ENCODE measurements at places on chromosomes 5 and 9.

DNA sequence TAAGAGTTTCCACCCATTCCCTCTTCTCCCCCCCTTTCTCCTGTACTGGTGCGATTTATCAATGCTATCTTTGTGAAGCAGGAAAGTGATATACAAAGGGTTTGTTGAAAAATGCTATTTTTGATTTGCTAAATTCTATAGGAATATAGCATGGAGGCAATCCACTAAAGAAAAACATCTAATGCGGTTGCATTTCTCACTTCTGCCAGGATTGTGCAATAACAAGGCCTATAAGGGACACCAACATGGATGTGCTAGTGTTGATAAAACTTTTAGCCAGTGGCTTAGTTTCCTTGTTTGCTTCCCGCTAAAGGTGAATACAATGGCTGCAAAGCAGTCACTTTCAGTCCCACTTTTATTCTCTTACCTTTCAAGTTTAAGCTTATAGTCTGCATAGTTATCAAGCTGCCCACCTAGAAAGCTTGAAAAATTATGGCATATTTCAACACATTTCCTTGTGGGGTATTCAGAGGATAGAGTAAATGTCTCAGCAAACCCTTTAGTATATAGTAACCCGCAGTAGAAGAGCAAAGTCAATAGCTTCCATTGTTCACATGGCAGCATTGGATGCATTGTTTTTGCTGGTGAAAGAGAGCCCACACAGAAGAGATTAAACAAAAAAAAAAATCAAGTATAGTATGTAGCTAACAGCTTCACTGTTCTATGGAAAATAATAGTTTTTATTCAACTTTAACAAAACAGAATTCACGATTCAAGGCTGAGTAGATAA, 674.6 kb upstream of the SEMA6A start:
- no peak for DNase-seq

DNA sequence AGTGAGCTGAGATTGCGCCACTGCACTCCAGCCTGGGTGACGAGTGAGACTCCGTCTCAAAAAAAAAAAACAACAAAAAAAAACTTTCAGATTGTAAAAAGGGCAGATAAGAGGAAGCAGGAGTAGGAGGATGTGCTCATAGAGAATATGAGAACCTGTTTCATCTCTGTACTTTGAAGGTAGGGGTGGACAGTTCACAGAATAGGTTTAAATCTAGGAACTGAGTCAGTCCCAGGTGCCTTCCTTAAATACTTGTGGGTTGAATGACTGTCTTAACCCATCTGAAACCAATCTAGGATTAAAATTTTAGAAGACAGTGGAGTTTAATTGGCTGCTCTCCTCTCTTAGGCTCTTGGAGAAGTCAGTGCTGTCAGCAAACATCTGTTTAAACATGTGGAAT, 12.4 kb downstream of the POLK start:
- no peak for DNase-seq

DNA sequence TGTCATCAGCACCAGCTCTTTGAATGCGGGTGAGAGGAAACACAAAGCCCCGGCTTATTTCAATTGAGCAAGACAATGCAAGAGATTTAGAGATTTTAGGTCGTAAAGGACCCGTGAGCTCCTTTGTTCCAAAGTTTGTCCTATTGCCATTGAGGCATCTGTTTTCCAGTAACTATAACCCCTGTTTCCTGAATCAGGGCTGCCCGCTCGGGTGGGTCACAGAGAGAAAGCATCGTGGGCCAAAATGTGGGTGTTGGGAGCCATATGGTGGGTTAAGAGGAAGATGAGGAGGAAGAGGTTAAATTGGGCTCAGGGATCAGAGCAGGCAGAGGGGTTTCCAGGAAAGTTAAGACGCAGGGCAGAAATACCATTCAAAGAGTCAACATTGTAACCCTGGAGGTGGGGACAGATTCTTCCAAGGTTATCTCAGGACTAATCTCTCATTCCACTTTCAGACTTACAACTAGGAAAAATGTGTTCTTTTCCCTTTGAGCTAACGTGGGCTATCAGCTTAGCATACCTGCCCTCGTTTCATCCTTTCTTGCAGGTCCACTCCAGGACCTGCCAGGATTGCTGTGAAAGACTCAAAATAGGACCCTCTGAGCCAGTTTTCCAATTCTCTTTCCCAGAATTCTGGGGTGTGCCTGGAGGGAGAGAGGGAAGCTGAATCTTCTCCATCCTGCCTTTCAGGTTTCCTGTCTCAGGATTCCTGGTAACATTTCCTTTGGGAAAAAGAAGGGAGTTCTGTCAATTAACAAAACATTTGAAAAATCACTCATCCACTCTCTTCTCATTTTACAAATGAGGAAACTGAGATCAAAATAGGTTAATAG, 95.5 kb upstream of the TAF11L2 start:
- DNase-seq, result no peak

DNA sequence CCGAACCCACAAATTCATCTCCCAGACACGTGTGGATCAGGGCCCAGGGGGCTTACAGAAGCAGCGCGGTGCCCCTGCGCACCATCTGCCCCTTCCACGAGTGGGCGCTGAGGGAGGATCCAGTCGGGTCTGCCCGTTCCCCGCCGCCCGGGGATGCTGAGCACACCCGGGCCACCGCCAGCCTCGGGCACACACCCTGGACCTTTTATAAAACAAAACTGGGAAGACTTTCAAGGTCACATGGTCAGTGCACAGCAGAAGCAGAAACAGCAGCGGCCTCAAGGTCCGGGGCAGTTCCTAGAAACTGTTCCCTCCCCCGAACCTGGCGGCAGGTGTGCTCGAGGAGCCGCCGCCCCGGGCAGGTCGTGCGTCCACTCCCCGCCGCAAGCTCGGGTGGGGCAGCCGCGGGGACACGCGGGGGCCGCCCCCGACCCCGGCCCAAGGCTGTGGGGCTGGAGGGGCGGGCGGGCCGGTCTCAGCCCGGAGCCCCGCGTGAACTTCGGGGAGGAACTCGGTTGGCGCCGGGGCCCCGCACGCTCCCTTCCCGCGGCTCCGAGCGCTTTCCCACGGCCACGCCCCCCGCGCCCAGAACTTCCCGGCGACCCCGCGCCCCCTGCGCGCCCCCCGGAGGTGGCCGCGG, 633 bp upstream of the PPP1R26 start:
- DNase-seq, result no peak

- DNase-seq, result no peak
Measured at GRCh38 chr5:139658501-139658927, 10.4 kb downstream of the CXXC5 start.

DNA sequence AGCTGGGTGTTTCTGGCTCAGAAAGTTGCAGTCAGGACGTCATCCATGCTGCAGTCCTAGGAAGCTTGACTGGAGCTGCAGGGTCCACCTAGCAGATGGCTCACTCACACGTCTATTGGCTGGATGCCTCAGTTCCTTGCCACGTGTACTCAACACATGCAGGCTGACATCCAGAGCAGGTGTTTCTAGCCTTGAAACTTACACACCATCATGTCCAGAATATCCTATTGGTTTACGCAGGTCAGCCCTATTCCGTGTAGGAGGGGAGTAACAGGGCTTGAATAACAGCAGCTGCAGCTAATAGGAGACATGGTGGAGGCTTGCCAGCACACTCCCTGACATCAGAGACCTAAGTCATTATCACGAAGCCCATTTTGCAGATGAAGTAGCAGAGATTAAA, 473.5 kb downstream of the ACTL7B start:
- DNase-seq, result no peak

GRCh38 chr5:135119481-135119880, 85.5 kb upstream of the PITX1 start:
- no peak for DNase-seq

DNA sequence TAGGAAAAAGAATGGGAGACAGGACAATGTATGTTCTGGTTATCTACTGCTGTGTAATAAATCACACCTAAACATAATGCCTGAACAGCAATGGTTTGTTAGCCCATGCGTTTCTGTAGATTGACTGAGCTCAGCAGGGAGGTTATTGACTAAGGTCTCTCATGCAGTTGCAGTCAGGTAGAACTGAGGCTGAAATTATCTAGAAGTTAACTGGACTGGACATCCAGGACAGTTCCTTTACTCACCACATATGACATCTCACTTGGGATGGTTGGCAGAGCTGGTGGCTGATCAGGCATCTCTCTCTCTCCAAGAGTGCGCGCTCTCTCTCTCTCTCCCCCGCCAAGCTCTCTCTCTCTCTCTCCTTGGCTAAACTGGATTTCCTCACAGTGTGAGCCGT, 8.9 kb upstream of the FOXB2 start:
- no peak for DNase-seq

- no peak for DNase-seq
Measured at GRCh38 chr5:151696470-151697061, 9.9 kb upstream of the SPARC start.

Data from stimulated activated CD4-positive, alpha-beta T cell treated with anti-CD3 and anti-CD28 coated beads, Interleukin-1b, Interleukin-23, amount 100 ng/mL, for 24 hours (primary cell).